Right atrium auricular region (tissue), 2 donors: ENCODE measurements at places on chromosomes 5 and 9. TPM values are rescaled to one million over a fixed set of nuclear protein-coding genes. Genes with fewer than 3 reads are reported as not detected.

DNA sequence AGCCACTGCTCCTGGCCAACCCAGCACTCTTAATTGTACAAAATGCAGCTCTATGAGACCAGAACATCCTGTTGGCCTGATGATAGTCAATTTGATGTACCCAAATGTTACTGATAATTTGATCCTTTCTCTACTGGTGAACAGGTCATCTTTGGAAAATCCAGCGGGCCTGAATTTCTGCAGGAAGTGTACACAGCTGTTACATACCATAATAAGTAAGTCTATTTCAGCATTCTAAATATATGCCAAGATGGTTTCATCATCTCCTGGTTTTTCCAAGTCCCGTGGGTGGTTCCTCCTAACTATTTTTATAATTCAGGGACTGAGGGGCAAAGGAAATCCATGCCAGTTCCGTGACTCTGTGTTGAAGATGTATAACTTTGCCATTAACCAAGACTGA, 155.4 kb downstream of the DOCK8 start:
- DNase-seq, result no peak

Gene GRIN3A
- not detected for total RNA-seq

DNA sequence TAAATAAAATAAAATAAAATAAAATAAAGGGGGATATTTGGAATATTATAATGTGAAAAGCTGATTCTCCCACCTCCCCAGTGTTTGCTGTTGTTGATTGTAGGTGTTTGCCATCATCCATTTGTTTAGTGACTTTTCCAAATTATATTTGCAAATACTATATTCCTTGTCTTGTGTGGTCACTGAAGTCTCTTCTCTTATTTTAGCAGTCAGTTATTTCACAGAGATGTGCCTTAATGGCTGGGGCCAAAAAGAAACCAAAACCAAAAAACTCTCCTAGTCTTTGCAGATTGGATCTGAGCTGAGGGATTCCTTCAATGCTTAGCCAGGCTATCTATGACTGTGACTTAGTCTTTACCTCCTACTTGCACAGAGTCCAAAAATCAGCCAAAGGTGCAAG, 70.9 kb upstream of the ZNF169 start:
- no peak for DNase-seq

- no peak for DNase-seq
Measured at GRCh38 chr5:56532466-56532865, 282.9 kb upstream of the MAP3K1 start.

Gene MEGF10
- total RNA-seq, result 0.71 TPM

DNA sequence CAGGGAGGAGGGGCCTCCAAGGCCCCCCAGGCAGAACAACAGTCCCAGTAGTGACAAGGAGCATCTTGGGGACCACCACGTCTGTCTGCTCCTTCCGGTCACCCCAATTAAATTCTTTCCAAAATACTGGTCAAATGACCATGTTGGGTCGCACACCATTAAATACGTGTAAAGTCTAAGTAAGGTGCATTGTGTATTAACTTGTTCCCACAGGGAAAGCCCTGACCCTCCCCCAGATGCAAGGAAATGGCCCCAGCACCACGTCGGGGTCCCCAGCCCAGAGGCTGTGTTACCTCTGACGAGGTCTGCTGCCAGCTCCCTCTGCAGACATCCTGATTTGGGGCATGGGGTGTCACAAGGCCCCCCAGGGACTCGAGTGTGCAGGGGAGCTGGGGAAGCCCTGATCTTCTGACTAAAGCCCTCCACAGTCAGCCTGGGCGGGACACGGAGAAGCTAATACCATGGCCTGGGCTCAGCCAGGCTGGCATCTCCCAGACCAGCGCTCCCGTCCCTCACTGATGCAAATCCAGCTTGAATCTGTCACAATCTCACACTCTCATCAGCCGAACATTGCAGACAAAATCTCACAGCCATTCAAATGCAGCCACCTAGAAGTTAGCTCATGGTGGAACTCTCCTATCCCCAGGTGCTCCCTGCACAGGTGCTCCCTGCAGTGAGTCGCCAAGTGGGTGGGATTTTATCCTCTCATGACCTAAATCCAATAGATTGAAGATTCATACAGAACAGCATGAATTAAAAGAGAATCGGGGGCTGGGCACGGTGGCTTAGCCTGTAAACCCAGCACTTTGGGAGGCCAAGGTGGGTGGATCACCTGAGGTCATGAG, 13.6 kb downstream of the TERT start:
- DNase-seq, result no peak

Gene FBLL1
- total RNA-seq, result 0.43 TPM
